Activated CD4-positive, alpha-beta memory T cell treated with anti-CD3 and anti-CD28 coated beads for 36 hours (primary cell): ENCODE measurements at places on chromosomes 11 and 22.

- DNase-seq: no peak
Measured at GRCh38 chr11:74175920-74176319, 4.8 kb downstream of the PPME1 start.

DNA sequence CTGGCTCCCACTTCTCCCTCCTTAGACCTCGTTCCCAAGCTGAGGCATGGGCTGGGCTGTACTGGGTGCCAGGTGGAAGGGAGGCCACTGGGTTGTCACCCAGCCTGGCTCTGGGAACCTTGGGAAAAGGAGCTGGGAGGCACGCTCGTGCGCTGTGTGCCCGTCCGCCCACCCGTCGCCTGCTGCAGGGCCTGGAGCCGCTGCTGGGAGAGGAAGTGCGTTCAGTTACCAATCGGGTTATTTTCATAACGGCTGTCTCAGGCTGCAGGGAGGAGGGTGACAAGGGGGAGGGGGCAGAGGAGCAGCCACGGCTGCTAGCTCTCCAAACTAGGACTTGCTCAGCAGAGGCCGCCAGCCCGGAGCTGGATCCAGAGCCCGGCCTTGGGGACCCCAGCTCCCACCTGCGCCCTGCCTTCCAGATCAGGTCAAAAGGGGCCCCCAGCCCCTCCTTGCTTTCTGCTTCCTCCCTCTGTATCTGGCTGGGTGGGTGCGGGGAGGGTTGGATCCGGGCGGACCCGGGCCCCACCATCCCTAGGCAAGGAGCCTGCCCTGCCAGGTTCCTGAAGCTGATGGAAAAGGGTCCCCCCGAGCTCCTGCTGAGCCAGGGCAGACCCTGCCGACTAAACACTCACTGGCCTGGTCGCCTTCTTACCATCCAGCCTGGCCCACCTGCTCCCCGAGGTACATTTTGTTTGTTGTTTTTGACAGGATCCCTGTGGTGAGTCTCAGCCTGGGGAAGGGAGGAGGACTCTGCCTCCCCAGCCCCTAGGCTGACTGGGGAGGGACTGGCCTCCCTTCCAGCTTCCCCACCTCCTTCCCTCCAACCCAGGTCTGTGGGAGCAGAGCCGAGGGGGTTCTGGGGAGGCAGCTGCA, 14.3 kb downstream of the DGKZ start:
- DNase-seq: peak; percentile 84

- DNase-seq: no peak
Measured at GRCh38 chr11:88603091-88603867, 265.7 kb upstream of the CTSC start.

- no peak for DNase-seq
Measured at GRCh38 chr11:122140500-122140899, 24.5 kb upstream of the BLID start.

DNA sequence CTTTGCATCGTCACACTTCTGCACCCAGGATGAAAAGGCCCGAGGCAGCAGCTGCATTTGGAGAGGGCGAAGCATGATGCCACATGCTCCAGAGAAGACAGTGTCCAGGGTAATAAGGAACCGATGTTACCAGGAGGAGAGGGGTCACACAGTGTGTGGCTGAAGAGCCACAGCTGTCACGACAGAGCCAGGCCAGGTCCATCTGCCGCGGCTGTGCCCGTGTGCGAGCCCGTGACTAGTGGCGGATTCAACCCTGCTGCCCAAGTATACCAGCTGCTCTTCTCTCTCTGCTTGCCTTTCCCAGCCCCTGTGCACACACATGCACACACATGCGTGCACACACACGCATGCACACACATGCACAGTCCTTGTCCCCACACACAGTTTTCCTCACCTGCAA, 1432.5 kb downstream of the BRD1 start:
- DNase-seq: no peak
